ENCODE measurements at places on chromosomes 4 and X.

DNA sequence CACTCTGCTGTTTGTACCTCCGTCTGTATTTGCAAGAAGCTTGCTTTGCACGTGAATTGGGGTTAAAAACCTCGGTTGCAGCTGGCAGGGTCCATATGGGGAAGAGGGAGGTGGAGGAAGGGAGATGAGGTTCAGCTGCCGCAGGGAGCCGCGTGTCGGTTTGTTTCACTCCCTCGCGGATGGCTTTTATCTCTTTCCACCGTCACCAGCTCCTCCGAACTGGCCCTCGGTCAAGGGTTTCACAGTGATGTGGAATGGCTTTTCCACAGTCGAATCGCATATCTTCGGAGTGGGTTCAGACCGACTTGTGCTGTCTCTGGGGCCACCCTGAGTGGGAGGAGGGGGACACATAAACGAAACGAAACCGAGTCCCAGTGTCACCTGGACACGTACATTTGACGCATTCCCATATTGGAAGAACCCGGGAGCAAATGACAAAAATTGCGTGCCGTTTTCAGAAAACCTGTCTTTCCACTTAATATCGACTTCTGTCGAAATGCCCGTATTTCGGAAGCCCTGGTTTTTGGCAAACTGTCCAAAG is 929 bp downstream of the ZBTB33 start:
- no peak for DNase-seq

DNA sequence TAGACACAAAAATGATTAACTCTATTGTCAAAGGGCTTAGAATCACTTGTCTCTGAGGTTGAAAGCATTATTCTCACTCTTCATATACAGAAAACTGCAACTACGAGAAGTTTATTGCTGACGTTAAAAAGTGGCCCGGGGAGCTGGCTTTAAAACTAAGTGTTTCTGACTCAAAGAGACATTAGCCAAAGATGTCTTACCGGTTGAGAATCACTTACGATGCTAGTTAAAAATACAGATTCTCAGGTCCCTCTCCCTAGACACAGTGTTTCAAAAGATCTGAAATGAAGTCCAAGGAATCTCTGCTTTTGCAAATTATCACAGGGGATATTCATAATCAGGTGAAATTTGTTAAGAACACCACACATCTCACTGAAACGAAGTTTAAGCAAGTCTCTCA is 1.2 kb downstream of the GNPDA2 start:
- DNase-seq = no peak

GRCh38 chrX:35362866-35363265 is 420.3 kb downstream of the FAM47B start:
- DNase-seq = no peak

GRCh38 chr4:7359400-7360062 is 75.2 kb downstream of the PSAPL1 start:
- no peak for DNase-seq

GRCh38 chr4:99536271-99536670 is 25.4 kb downstream of the C4orf17 start:
- DNase-seq = no peak

DNA sequence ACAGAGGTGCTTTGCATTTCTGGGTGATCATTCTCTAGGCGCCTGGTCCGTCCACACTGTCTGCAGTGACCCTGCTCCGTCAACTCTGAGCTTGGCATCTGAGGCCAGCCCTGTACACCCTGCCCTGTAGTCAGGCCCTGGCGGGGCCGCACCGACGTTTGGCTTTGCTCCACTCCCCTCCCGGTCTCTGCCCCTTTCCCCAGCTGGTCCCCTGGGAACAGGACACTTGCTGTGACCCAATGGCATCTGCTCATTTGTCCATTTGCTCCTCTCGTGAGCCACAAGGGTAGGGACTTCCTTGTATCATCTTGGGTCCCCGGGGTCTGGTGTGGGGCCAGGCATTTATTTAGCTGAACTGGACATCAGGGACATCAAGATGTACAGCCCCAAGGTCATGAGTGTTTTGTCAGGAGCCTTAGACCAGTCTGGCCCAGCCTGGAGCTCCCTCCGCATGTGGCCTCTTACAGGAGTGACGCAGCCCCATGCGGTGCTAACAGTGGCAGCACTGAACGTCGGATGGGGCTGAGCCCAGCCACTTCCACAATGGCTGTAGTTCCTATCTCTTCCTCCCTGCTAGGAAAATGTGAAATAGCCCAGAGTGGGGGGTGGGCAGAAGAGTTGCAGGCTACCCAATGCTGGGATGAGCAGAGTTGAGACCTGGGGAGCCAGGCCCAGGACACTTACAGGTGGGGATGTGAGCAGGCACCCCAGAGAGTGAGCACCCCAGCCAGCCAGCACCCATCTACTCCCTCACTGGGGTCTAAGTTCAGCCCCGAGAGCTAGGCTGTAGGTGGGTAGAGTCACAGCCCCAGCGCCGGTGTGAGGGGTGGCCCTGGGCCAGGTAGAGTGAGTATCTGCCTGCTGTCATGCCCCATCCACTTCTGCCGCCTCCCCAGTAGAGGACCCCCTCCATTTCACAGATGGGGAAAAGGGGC is 2.0 kb upstream of the SH3BP2 start:
- no peak for DNase-seq

DNA sequence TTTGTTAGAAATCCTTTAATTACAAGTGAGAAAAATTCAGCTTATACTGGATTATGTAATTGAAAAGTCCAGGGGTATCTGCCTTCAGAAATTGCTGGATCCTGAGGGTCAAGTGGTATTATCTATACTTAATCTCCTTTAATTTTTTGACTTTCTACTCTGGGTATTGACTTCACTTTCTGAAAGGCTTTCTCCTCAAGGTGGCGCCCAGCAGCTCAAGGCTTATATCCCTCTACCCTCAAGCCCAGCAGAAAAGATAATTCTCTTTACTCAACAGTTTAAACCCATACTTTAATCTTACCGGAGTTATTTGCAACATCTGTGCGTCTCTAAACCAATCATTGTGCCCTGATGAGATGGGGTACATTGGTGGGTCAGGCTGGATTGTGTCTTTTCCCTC is 129.5 kb downstream of the LARP7 start:
- peak; percentile 12 for DNase-seq

- no peak for DNase-seq
Measured at GRCh38 chr4:2393353-2394270, 24.8 kb downstream of the ZFYVE28 start.

DNA sequence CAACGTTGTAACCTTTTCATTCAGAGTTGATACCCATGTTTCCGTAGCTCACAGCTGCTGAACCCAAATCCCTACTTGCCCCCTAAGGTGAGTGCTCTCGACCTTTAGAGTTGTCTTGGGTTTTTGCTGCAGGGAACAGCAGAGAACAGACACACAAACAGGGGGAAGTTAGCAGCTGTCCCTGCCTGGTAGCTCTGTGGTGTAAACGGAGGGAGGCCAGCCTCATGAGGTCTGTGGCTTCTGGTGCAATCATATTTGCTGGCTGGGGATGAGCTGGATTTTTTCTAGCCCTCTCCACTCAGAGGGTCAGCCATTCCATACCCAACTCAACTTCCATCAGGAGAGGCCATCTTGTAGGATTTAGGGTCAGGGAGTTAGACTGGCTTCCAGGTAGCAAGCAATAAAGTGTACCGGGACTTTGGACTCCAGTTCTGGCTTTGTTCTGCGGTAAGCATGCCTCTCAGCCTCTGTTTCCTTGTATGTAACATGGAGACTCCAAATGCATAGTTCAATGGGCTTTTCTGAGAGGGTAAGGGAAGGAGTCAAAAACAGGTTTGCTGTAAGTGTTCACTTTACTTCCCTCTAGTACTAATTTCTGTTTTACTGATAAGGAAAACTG is 218.9 kb downstream of the MID1IP1 start:
- DNase-seq = no peak

DNA sequence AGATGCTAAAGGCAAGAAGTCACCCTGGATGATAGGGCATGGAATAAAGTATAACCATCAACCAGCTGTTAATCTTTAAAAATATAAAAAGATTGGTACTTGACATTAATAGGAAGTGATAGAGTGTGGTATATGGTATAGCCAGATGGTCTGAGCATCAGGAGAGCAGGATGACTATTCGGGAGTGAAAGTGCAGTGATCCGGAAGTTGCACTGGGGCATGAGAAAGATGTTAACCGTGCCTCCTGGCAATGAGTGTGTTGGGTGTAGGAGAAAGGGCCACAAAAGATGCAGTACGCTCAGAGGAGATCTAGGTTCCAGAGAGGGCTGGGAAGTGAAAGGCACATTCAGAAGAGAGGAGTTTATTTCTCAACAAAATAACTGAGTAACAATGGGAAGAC is 65.0 kb downstream of the TSPAN7 start:
- no peak for DNase-seq

GRCh38 chrX:38552721-38553120 is 8.6 kb upstream of the TSPAN7 start:
- DNase-seq = peak; percentile 24

Measured in retinal pigment epithelial cell (primary cell).